ENCODE measurements at places on chromosomes 13 and 19. TPM values are rescaled to one million over a fixed set of nuclear protein-coding genes. Genes with fewer than 3 reads are reported as not detected.

DNA sequence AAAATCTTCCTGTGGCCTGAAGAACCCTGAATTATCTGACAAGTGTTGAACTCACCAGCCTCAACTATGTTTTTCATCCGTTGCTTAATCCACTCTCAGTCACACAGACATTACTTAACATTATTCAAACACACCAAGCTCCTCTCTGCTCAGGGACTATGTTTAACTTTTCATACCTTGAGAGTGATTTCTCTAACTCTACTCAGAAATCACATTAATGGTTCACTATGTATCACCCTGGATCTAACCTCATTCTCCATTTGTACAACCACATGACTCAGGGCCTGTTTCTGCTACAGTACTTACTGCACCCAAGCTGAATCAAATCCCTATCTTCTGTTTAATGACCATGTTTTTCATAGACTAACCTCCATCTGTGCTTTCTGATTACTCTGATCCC is 553.7 kb upstream of the PRR20A start:
- no peak for DNase-seq
- no peaks in the 10 kb centered on the region for H3K27me3 ChIP-seq
- H3K4me3 ChIP-seq: no peak overlapping the region

- no peaks in the 10 kb centered on the region for H3K4me1 ChIP-seq
- no peaks in the 10 kb centered on the region for H3K36me3 ChIP-seq
- H3K27ac ChIP-seq: no peak overlapping the region
- H3K27me3 ChIP-seq: no peaks in the 10 kb centered on the region
Measured at GRCh38 chr13:80036845-80037504, 304.0 kb downstream of the SPRY2 start.

DNA sequence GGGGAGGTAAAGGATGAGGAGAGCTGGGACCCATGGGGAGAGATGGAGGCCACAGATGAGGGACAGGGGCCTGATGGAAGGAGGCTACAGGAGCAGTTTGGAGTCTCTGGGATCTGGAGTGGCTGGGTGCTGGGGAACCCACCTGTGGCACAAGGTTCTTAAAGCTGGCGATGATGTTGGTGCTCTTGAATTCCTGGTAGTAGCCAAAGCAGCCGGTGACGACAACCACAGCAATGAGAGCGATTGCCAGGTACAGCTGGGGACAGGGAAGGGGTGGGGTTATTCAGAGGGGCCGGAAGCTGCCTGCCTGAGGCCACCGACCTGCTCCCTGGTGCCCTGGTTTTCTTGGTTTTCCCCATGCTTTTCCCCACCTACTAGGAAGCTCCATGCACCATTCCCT is 2.8 kb downstream of the ATP4A start:
- peaks cover 83% of the 10 kb centered on the region for H3K27me3 ChIP-seq
- H3K36me3 ChIP-seq: no peaks in the 10 kb centered on the region
- H3K4me3 ChIP-seq: no peak overlapping the region
- DNase-seq: no peak
- no peak overlapping the region for H3K27ac ChIP-seq

ZNF568 gene
- total RNA-seq: 9.1 TPM

SIAH3 gene
- not detected for total RNA-seq
